Motor neuron (in vitro differentiated cells): ENCODE measurements at places on chromosomes 13 and 19. TPM values are rescaled to one million over a fixed set of nuclear protein-coding genes. Genes with fewer than 3 reads are reported as not detected.
A peak's percentile ranks its signal among the peaks of the same experiment; 100 is the strongest.

DZIP1 gene
- 61.3 and 68.0 TPM in 2 replicates for total RNA-seq

GRCh38 chr13:45451282-45451681 is 13.5 kb upstream of the COG3 start:
- ATAC-seq, result no peak

ANGPTL4 gene
- total RNA-seq, result 1.6 and 2.5 TPM in 2 replicates

- ATAC-seq, result no peak
These were observed 105.7 kb upstream of the SOX1 start for GRCh38 chr13:111961236-111961635.

DNA sequence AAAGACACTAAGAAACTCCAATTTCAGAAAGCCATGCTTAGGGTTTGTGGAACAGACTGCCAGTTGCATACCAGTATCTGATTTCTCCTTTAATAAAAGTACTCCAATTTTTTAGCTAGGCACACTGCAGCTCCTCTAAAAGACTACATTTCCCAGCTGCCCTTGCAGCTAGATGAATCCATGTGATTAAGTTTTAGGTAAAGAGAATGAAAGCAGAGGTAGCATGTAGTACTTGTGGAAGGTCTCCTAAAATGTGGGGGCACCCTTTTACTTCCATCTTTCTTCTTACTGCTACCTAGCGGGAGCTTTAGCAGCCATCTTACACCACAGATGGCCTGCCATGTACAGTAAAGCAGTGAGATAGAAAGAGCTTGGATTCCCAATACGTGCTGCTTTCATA is 33.0 kb upstream of the TSC22D1 start:
- no peak for ATAC-seq

ZC3H13 gene
- total RNA-seq, result 48.5 and 55.3 TPM in 2 replicates

GRCh38 chr13:113995051-113995601 is 21.2 kb upstream of the C13orf46 start:
- peak; percentile 88 for ATAC-seq

- no peak for ATAC-seq
These were observed 67.5 kb downstream of the TSC22D1 start for GRCh38 chr13:44508562-44509077.

- peak; percentile 44 for ATAC-seq
These were observed 124.5 kb downstream of the KDM4B start for GRCh38 chr19:5093297-5093928.

HAUS5 gene
- 6.7 and 8.8 TPM in 2 replicates for total RNA-seq

ONECUT3 gene
- 0.08 and 0.35 TPM in 2 replicates for total RNA-seq

DNA sequence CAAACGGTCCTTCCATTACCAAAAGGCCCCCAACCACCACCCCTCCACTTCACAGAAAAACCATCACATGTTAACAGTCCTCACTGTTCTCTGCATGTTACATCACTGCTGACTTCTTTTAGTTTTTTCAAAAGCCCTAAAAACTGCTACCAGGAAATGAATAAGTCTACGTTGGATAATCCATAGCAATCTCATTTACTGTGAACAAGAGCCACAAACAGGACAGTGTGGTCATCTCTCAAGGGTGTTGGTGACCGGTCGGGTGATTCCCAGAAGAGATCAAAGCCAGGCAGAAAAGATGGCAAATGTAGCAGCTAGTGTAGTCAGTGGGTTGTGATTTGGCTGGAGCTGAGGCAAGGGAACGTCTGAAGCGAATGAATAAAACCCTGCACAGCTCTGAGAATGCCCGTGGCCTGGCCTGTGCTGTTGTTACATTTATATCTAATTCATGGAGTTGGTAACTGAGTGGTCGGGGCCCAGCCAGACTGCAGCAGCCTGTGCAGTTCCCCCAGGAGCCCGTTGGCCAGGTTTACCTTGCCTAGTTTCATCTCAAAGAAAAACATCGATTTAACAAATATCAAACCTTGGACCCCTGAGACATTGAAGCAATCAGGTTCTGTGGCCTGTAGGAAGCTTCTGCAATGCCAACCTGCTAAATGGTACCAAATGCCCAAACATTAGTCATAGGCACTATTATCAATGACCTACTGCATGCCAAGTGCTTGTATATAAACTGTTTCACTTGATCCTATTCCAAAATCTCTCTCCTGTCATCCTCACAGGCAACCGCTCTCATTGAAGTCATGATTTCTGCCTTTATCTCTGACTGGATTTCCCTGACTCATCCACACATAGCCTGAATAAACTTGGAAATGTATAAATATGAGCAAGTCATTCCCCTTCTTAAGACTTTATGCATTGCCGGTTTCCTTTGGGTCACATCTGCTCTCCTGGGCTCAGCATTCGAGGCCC is 153.8 kb upstream of the SERP2 start:
- ATAC-seq, result no peak

- no peak for ATAC-seq
These were observed 30.4 kb upstream of the CEACAM21 start for GRCh38 chr19:41545547-41545946.

GRCh38 chr19:52590728-52591127 is 20.6 kb downstream of the ZNF701 start:
- ATAC-seq, result no peak

- no peak for ATAC-seq
These were observed 18.0 kb downstream of the ZNF91 start for GRCh38 chr19:23377276-23377675.

- no peak for ATAC-seq
These were observed 256.5 kb downstream of the TBC1D4 start for GRCh38 chr13:75225288-75226032.

DNA sequence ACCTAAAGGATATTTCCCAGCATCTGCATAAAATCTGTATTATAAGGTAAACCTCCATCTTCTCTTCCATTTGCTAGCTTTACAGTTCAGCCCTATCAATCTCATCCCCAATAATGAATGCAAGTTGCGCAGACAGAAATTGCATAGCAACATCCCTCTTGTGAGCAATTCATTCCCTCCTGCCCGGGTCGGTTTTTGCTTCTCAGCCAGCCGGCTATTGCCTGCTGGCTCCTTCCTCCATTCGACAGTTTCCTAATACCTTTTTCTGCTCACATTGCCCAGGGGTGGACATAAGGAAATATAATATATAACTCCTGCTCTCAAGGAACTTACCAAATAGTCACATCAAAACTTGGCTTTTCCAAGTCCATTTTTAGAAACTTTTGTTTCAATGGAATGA is 125.2 kb downstream of the FGF9 start:
- no peak for ATAC-seq
